ENCODE measurements at places on chromosomes 11 and 22.

DNA sequence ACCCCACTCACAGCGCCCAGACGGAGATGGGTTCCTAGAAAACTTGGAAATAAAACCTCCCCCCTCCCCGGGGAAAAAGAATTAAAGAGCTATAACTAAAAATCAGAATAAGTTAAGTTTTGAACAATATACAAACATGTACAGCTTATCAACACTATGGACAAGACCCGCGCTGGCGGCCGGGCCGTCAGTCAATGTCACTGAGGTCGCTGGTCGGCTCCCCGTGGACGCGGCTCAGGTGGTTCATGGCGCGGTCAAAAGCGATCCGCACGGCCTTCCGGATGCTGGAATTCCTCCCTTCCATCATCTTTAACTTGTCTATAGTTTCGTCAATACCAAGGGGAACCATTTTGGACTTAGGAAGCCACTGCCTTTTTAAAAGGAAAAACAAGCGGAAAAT lies 53.6 kb downstream of the BRD1 start:
- no peak for DNase-seq

- no peak for DNase-seq
These were observed 109.3 kb upstream of the SYT13 start for GRCh38 chr11:45395421-45395820.

DNA sequence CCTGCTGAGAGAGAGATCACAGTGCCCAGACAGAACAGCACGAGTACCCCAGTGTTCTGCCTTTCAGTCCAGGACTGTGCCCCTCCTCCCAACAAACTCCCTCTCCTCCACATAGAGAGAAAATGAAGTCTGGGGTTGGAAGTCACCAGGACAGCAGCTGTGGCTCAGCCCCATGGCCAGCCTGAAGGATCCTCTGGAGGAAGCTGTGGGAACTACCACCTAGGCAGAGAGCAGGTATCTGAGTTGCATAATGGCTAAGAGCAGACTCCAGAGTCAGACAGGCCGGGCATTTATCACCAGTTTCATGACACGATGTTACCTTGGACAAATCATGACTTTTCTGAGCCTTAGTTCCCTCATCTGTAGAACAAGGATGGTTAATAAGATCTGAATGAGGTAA lies 61.2 kb upstream of the RRAS2 start:
- DNase-seq: no peak

DNA sequence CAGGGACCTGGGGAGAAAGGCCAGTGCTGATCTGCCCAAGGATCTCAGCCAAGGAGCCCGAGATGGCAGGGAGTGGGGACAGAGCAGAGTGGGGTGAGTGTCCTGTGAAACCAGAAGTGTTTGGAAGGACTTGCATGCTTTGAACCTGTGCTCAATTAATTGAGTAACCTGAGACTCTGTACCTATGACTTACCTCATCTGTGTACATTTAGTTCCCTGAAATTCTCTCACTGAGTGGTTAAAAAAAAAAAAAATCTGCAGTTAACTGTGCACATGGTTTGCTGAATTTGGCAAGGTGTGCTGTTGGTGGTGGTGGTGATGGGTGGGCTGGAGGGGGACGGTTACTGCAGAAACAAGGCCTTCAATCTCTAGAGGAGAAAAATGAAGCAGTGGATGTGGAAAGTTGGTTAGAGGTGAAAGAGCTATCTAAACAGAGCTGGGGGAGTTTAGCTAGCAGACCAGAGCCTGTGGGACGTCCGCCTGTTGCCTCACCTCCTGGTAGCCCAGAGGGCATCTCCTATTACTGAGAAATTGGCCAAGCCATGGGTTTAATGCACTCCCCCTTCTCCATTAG lies 8.3 kb upstream of the SORL1-AS1 start:
- no peak for DNase-seq

GRCh38 chr11:6565988-6566703 lies 37.3 kb downstream of the RRP8 start:
- DNase-seq: no peak

DNA sequence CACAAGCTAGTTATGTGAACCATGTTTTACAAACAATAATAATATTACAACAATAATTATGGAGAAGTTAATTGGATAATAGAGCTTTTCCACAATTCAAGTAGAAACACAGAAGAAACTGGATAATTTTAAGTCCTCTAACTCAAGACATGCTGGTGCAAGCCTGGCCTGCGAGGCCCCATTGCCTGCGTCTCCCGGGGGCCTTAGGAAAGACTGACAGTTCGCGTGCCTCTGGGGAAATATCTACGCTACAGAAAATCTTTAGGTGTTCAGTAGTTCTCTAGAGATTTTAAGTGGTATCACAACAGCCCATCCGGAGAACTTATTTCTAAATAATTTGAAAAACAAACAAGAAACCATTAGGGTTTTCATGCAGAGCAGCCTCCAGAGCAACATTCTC lies 23.2 kb downstream of the GAL start:
- no peak for DNase-seq

GRCh38 chr11:83816572-83817187 lies 530.5 kb upstream of the CCDC90B start:
- DNase-seq: peak; percentile 68

- peak; percentile 88 for DNase-seq
These were observed 26.4 kb downstream of the LRFN4 start for GRCh38 chr11:66883016-66883965.

- DNase-seq: no peak
These were observed 570.6 kb upstream of the LARGE1 start for GRCh38 chr22:34490886-34491285.

- no peak for DNase-seq
These were observed 18.8 kb upstream of the SUN2 start for GRCh38 chr22:38774496-38775166.

GRCh38 chr22:40932396-40932795 lies 18.8 kb upstream of the RBX1 start:
- no peak for DNase-seq

DNA sequence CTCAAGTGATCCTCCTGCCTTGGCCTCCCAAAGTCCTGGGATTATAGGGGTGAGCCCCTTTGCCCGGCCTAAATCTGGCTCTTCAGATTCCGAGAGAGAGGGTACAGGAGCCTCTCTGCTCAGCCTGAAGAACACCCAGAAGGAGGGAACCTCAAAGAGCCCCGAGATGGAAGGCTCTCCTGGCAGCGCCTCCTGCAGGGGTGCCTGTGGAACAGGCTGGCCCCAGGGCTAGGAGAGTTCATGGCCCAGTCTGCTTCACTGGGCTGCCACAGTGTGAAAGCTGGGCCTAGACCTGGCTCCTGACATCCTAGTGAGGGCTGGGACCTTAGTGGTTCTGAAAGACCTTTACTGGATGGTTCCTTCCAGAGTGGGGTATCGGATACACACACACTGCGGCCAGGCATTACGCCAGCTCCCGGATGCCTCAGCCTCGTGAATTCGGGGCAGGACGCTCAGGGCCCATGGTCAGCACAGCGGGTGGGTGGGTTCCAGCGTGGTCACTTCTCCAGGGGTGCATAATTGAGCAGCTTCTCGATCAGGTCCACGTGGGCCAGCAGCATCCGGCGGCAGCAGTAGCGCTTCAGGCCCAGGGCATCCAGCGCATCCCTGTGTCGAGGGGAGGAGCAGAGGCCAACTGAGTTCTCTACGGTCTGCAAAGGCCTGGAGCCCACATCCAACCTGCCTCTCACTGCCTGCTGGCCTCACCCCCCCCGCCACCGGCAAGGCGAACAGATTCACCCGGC lies 2.3 kb downstream of the POLR2L start:
- DNase-seq: peak; percentile 69

DNA sequence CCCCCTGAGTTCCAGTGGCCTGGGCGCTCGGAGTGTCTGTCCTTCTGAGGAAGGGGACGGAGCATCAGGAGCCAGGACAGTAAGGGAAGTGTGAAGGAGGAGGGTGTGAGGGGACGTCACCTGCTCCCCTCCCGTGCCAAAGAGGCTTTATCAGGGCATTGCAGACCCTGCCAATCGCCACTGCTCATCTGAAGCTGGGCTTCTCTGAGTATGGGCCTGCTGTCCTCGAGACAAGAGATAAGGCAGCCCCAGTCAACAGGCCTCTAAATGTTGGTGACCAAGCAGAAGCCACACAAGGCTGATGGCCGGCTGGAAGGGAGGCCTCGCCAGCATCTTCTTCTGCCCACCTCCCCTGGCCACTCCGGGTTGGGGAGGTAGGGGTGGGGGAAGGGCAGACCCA lies 29.8 kb downstream of the LIF start:
- DNase-seq: no peak

DNA sequence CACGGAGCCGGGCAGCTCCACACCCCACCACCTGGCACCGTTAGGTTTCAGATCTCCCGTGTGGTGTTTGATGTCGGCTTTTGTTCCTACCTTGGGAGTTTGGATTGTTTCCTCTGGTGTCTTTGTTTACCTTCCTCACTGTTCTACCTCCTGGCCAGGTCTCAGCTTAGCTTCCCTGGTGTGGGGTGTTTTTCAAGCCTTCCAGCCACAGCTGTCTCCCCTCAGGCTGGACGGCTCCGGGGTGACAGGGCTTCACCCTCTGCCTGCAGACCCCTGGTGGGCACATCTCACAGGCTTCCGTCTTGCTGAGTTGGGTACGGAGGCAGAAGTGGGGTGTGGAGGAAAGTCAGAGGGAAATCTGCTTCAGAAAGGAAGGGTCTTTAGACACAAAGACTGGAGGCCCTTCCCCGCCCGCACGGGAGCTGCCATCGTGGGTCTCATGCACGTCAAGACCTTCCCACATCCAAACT lies 59.6 kb upstream of the EMID1 start:
- no peak for DNase-seq

- no peak for DNase-seq
These were observed 98.7 kb downstream of the MORC2 start for GRCh38 chr22:30869667-30870395.

DNA sequence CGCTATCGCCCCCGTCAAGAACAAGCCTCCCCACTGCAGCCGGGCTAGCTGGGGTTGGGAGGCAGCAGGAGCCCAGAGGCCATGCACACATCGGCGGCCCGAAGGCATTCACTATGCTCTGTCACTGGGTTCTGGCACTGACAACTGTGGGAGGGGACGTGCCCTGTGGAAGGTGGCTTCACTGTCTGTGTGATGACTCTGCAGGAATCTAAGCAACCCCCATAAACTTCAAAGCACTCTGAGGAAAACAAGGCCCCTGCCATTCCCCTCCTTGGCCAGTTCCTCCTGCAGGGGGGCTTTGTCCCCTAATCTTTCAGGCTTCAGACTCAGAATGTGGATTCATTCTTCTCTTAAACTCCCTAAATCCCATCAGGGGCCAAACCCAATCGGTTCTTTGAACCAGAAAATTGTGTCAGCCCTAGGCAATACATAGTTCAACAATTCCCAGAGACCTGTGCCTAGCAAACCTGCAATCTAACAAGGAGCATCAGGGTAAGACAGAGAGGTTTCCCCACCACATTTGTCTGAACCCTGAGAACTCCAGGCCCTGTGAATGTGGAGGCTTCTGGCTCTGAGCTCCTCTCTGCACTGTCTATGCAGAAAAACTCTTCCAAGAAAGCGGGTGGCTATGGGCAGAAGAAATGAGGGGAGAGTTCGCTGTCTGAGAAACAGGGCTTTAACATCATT lies 1477.2 kb downstream of the TBC1D22A start:
- no peak for DNase-seq

- DNase-seq: no peak
These were observed 40.0 kb downstream of the WNT11 start for GRCh38 chr11:76166314-76166713.

DNA sequence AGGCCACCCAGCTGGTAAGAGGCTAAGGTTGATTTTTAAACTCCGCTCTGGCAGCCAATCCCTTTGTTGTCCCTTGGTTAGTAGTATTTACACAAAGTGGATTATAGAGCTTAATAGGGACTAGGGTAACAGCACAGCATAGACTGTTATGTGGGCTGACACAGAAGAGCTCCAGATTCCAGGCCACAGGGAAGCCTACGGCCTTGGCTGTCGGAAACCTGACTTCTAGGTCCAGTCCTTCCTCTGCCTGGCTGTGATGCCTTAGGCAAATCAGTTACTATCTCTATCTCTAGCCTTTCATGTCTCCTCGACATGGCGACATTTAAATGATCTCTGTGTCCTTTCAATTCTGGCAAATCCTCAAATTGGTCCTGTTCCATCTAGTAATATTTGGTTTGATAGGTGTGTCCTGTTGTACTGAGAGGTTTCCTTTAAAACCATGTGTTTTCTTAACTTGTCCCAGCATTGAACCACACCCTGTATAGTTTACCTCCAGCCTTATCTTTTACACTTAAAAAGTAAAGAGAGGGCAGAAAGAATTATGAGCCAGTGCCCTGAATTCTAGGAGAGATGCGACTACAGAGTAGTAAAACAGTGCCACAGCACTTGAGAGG lies 4.2 kb downstream of the MMP1 start:
- DNase-seq: no peak

- DNase-seq: no peak
These were observed 28.7 kb downstream of the KCNE3 start for GRCh38 chr11:74438681-74439080.

- DNase-seq: peak; percentile 37
These were observed 13.0 kb upstream of the UPK3A start for GRCh38 chr22:45271667-45272201.

All from GM23248 (cell line).